Foreskin fibroblast (primary cell): ENCODE measurements at places on chromosomes 7 and 10.

GRCh38 chr7:98222533-98223195 is 11.4 kb downstream of the BHLHA15 start:
- DNase-seq, result no peak

GRCh38 chr10:90407131-90407530 is 450.7 kb downstream of the HTR7 start:
- peak; percentile 56 for DNase-seq

DNA sequence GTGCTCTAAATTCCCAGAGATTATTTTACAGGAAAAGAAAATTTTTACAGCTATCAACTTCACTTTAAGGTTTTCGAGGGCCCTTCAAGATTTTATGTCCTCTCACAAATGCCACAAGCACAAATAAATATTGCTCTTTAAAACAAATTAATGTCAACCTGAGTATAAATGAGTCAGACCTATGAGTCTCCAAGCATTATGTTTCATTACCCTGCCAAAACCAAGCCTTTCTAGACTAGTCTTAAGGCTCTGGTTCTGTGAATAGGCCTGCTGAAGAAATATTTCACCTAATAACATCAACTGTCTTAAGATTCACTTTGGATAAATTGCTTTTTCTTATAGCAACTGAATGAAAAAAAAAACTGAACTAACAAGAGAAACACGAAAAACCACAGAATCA is 153.0 kb downstream of the PDE1C start:
- DNase-seq, result no peak

DNA sequence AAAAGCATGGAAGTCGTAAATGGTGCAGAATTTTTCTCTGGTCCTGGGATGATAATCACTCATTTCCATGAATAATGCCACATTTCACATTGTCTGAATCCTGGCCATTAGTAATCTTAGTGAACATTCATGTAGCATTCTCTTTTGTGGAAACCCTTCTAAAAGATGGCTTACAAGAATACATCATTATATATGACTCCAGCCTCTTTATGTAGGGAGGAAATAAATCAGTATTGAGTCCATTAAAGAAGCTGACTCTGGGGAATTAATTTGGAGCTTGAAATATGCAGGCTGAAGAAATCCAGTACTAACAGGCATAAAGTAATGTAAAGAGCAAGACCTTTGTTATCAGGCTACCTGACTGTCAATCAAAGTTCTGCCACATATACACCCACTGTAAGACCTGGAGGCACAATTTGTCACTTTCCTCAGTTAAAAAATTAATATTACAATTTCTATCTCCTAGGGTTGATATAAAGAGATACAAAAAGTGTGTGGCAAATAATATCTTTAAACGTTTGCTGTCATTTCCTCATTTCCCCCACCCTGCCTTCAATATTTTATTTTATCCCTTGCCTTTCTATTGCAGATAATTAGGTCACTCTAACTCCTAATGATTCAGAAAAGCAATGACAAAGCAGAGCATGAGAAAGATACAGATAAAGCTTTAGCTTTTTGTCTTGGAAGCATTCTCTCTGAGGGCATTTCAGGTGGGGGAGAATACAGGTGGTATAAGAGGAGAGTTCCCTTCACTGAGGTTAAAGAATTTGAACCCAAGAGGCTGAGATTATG is 1122.0 kb upstream of the GHITM start:
- DNase-seq, result no peak

DNA sequence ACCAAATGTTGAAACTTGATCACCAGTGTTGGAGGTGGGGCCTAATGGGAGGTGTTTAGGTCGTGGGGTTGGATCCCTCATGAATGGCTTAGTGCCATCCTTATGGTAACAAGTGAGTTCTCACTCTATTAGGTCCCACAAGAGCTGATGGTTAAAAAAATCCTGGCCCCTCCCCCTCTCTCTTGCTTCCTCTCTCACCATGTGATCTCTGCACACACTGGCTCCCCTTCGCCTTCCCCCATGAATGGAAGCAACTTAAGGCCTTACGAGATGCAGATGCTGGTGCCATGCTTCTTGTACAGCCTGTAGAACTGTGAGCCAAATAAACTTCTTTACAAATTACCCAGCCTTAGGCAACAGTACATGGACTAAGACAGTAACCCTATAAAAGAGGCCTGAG is 62.7 kb downstream of the PPP1R3C start:
- DNase-seq, result peak; percentile 19

- no peak for DNase-seq
Measured at GRCh38 chr10:61990761-61991135, 89.2 kb downstream of the ARID5B start.

DNA sequence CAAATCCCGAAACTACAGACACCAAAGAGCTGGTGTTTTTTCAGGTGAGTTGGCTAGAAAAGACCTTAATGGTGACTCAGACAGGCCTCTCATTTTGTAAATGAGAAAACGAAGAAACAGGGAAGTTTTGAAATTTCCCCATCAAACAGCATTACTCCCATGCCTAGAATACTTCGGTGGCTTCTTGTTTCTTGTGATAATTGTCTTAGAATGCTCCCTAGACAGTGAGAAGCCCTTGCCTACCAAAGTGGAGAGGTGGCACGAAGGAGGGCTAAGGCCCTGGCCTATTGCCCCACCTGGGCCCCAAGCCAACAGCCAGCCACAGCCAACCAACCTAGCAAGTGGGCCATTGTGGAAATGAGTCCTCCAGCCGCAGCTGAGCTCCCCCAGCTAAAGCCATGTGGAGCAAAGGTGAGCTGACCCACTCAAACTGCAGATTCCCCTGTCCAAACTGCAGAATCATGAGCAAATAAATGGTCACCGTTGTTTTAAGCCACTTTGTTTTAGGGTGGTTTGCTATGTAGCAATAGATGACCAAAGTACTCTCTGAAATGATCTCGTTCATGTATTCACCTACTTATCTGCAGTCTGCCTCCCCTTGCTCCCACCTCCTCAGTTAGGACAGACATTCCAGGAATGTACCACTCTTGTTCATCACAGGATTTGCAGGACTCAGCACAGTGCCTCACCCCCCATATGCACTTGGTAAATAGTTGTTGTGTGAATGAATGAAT is 97.7 kb upstream of the FGFR2 start:
- DNase-seq, result no peak

GRCh38 chr7:1693991-1694524 is 24.0 kb downstream of the ELFN1 start:
- DNase-seq, result peak; percentile 17

GRCh38 chr7:16921644-16922257 is 40.0 kb upstream of the AGR3 start:
- no peak for DNase-seq

DNA sequence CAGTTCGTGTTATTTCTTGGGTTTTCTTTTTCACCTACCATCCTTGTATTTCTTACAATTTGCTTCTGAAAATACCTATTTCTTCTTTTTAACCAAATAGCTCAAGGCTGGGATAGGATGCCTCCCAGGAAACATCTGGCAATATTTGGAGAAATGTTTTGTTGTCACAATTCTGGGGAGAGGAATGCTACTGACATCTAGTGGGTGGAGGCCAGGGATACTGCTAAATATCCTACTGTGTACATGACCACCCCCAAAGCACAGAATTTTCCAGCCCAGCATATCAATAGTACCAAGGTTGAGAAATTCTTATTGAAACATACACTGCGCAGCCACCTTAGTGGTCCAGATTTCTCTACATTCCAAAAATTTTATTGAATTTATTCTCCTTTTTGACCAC is 55.5 kb downstream of the CNTNAP2 start:
- no peak for DNase-seq

DNA sequence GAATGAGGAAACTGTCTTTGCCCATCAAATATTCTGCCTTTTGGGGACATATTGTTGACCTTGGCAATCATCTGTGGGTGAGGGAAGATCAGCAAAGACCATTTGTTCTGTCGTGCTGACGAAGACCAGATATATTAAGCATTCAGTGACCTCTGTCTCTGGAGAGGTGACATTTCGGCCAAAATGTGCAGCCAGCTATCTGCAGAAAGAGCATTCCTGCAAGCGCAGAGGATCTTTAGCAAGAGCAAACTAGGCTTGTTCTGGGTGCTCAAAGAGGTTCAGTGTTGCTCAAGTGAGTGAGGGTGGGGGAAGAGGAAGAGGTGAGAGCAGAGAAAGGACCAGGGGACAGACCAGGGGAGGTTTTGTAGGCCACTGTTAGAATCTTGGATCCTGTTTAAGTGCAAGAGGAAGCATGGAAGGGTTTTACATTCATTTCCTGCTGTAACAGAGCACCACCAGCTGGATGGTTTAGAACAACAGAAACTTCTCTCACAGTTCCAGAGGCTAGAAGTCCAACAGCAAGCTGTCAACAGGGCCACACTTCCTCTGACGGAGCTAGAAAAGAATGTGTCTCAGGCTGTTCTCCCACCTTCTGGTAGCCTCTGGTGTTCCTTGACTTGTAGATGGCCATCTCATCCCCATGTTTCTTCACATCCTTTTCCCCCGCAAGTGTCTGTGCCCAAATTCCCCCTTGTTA is 11.2 kb downstream of the C10orf120 start:
- DNase-seq, result no peak

DNA sequence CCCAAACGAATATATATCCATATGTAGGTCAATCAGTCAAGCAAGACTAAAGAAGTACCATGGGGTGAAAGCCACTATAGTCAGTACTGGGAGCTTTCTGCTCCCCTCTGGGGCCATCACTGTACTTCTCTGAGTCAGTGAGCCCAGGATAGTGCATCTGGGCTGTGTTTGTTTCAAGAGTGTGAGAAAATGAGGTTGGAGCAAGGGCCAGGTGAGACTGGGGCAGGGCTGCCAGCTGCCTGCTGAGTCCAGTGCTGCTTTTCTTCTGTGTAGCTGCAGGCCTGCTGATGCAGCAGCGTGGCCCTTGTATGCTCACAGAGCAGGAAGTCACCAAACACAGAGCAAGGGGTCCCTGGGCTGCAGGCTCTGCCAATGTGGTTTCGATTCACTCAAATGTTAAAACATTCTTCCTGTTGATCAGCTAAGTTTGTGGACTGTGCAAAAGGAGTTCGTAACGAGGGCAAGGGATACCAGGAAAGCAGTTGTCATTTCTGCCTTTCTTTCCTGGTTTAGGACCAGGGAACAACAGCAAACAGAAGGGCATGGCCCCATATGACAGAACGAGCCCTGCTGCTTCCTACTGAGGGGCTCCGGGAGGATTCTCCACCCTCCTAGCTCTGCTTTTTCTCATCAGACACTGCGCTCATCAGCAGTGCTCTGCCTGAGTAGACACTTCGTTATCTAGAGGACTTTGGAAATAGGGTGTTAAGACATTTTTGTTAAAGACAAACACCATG is 65.4 kb upstream of the TNS3 start:
- no peak for DNase-seq

GRCh38 chr7:101555921-101556275 is 73.2 kb downstream of the MYL10 start:
- DNase-seq, result no peak

- no peak for DNase-seq
Measured at GRCh38 chr7:148155826-148156225, 434.7 kb upstream of the C7orf33 start.

DNA sequence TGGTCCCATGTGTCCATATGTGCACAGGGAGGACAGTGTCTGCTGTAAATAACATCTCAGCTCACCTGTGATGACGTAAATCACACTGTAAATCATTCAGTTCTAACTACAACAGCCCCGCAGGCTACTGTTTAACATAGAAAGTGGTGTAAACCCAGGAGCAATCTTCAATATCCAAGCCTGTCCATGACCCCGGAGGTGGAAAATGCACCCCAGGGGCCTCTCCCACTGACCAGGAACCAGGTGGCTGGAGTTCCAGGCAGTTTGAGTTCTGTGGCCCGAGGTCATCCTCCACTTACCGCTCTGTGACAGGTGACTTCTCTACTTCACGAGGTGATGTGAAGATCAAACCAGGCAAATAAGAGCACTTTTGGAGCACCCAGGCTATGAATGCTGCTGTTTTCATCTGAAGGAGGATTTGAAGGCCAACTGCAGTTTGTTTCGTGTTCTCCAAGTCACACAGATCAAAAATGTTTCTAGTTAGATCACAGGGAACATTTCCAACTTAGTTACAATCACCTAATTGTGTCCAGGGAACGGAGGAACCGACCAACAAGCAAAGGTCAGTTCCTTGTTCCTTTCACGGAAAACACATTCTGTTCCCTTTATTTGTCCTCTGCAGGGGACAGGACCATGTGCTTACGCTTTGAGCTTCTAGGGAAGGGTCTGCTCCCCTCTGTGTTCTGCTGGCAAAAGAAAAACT is 131.8 kb downstream of the WDR37 start:
- peak; percentile 2 for DNase-seq

GRCh38 chr7:78111386-78111785 is 312.8 kb downstream of the PHTF2 start:
- no peak for DNase-seq

DNA sequence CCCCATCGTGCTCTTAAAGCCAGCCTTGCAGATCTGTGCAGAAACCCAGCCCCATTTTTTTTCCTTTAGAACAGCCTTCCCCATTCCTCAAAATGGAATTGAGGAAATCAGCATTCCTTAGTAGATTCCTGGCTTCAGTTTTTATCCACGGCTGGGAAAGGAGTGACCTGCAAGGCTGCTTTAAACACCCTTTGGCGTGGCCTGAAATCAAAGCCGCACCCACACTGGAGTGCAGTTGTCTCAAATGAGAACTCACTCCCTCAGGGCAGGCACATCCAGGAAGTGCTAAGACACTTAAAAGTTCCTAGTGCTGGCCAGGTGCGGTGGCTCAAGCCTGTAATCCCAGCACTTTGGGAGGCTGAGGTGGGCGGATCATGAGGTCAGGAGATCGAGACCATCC is 34.8 kb downstream of the HTR5A start:
- DNase-seq, result no peak

DNA sequence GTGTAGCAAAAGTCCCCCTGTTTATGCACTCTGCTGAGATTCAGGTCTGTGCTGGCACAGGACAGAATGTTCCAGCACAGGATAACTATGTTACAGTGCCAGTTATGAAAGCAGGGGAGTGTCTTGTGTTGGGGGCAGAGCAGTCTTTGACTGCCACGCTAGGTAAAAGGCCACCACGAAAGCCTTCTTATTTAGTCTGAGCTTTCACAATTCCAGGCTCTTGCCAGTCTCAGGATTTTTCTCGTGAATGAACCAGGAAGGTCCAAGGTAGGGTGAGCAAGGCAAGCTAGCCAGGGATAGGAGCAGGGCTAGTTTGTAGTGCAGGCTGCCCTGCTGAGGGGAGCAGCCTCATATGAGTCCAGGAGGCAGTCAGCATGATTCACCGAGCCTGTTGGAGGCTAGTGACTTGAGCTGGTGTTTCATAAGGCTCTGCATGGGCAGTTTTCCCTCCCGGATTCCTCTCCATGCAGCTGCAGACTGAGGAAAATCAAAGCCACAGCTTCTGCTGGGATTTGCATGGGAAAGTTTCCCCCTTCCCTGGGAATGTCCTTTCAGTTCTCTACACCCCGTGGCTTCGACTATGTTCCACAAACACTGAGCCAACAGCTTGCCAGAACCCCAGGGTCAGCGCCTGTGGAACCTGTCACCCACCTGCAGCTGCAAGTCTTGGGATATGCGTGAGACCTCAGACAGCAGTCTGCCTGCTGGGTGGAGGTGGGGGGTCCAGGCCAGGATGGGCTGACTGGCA is 112.3 kb downstream of the JCAD start:
- peak; percentile 85 for DNase-seq

DNA sequence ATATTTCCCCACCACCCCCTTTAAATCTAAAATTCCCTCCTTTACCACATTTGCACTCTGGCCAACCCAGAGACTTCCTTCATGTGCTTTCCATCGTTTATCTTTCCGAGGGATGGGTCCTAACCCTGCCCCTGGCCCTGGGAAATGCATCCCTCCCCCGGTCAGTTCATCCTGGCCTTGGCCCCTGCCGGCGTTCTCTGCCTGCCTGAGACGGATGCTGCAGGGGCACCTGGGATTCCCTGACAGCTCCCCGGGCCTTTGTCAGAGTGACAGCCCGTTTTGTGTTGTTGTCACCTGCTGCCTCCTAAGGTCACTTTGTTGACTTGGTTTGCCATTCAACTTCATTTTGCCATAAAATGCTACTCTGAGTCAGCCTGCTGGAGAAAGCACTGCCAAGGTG is 34.8 kb upstream of the PITRM1 start:
- DNase-seq, result no peak
